ENCODE measurements at places on chromosomes 5 and 9.

DNA sequence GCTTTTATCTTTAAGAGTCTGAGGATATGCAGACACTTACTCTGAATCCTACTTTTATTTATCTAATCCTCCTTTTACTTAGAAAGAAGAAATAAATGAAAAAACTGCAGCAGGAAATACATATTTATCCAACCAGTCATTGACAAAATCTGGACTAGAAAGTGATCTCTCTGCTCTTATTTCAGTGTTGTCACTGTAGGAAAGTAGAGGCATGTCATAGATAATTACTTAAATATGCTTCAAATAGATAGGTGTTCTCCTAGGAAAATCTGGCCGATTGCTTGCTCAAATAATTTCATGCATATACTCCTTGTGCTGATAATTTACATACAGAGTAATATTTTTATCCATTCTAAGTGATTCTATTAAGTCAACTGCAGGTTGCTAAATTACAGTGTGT is 2001.9 kb upstream of the C9orf72 start:
- no peak for DNase-seq

- DNase-seq: no peak
Observed at GRCh38 chr9:134531220-134531970, 110.2 kb upstream of the COL5A1 start.

GRCh38 chr9:72276429-72276828 is 88.6 kb downstream of the ZFAND5 start:
- DNase-seq: no peak

DNA sequence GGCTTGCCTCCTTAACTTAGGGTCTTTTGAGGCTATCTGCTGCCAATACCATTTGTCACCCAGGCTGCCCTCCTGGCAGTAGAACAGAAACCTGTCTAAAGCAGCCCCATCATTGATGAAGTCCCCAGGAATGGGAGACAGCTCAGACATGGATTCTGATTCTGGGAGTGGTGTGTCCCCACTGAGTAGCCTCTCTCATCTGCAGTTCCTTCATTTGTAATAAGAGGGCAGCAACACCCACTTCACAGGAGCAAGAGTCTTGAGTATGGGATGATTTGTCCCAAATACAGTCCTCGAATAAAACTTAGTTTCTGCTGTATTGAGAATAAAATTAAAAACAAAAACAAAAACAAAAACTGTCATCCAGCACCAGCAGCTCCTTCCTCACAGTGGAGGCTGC is 167.6 kb downstream of the ASTN2 start:
- DNase-seq: no peak

GRCh38 chr9:114291886-114292590 is 30.9 kb upstream of the ORM1 start:
- no peak for DNase-seq

DNA sequence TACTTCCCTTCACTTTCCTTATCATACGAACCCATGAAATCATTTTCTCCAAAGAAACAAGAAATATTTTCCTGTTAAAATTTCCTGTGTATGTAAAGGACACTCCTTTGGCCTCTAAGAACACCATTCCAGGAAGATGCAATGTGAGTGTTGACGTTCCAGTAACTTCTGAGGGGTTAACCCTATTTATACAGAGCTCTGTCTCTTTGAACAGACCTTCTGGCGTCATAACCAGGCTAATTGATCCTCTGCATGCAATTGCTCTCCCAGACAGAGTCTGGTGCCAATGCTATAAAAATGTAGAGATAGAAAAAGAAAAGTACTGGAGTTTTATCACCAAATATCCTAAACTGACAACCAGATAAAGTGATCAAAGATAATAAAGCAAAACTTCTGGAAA is 218.5 kb downstream of the TLE1 start:
- DNase-seq: no peak

- no peak for DNase-seq
Observed at GRCh38 chr9:14349447-14350348, 35.8 kb upstream of the NFIB start.

- no peak for DNase-seq
Observed at GRCh38 chr5:8213701-8214240, 344.8 kb downstream of the MTRR start.

DNA sequence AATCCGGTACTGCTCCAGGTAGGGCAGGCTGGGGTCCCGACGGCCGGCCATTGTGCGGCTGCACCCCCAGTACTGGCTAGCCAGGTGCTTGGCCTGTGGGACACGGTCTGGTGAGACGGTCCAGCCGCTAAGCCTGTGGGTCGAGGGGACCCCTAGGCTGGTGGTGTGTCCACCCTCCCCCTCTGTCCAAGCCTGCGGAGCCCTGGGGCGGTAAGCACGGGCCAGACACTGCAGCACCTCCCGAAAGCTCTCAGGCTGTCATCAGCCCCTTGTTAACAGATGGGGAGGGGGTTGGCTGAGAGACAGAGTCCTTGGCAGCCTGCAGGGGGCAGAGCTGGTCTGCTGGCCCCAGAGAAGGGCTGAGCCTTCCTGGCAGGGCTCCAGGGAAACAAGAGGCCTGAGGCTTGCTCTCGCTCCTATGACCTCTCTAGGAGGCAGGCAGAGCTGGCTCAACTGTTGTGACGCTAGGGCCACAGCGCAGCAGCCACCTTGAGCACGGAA is 11.8 kb upstream of the MRNIP start:
- DNase-seq: peak; percentile 22

DNA sequence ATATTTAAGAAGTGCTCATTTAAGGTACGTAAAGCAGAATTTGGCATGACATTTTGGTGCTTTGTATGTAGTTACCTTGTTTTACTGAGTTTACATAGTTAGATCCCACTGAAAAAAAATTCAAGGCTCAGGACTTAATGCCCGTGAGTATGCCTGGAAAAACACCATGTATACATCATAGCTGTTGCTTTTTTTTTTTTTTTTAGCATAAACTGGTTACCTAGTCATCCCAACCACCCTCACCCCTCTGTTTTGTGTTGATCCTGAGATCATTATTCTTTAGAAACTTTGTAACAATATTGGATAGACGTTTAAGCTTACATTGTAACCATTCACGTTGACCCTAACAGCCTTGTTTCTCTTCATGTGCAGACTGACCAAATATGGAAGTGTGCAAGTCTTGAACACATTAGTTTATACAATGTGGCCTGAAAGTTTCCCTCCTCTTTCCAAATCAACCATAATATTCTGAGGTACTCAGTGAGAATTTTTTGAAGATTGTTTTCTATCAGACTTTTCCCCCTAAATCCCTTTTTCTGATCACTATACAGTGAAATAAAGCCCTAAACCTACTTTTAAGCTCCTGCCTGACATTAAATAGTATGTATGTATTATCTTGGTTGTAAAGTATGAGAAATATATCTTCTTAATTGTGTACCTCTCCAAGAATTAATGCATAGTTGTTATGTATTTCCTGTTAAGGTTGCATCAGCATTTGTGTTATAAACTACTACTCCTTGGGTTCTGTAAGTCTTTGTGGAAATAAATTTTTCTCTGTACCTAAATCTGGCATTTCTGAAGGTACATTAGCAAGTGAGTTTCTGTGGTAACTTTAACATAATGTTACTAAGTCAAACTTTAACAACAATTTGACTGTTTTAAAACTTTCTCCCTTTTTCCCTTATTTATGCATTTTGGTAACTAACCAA is 4.4 kb downstream of the RABGAP1 start:
- no peak for DNase-seq

DNA sequence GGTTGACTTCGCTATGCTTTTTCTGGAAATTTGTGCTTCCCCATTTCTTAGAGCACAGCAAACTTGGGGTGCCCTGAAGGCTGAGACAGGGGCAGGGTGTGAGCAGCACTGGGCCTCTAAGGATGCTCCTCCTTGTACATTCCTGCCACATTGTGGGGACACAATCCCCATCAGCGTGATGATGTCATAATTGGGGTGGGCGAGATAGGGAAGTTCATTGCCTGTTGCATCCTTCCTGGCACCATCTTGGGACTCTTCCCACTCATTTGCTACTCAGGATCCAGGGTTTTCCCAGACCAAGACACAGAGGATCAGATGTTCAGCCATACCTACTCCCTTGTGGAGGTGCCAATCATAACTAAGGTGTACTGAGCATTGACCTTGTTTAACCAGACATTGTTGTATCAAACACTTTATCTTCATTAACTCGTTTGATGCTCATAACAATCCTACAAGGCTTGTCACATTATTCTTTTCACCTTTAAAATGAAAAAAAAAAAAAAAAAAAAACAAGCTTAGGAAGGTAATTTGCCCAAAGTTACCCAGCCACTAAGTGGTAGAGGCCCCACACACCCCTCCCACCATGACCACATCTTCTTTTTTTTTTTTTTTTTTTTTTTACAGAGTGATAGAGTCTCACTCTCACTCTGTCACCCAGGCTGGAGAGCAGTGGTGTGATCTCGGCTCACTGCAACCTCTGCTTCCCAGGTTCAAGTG is 87.6 kb downstream of the UGCG start:
- peak; percentile 63 for DNase-seq

GRCh38 chr9:25936031-25936430 is 257.8 kb upstream of the TUSC1 start:
- no peak for DNase-seq

DNA sequence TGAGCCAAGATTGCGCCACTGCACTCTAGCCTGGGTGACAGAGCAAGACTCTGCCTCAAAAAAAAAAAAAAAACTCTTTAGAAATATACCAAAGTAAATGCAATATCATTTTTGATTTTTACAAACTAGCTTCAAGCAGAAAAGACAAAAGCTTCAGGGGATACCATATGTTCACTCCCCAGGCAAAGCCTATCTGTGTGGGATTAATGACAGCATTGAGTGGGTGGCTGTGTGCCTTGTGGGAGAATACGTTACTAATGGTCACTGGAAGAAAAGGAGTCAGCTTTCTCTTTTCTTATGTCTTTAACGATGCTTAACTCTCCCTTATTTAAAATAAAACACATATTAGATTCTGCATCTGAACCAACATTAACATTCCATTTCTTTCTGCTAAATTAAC is 1.9 kb downstream of the PCA3 start:
- DNase-seq: no peak

DNA sequence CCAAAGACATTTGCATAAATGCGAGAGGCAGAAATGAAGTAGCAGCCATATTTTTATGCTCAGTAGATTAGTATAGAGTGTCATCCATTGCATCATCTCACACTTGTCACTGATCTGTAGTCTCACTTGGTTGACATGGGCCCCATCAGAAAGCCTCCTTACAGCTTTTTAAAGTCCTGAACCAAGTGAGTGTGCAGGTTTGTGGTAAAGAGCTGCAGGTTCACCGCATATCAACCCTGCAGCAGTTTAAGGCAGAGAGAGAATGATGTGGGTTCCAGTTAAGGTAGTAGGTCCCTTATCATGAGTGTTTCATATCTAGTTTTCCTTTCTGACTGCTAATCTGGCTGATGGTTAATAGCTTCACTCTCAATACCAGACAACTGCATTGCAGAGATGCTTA is 1080.3 kb downstream of the NR2F1-AS1 start:
- DNase-seq: no peak

GRCh38 chr5:172860520-172861443 is 26.7 kb downstream of the ERGIC1 start:
- DNase-seq: no peak

DNA sequence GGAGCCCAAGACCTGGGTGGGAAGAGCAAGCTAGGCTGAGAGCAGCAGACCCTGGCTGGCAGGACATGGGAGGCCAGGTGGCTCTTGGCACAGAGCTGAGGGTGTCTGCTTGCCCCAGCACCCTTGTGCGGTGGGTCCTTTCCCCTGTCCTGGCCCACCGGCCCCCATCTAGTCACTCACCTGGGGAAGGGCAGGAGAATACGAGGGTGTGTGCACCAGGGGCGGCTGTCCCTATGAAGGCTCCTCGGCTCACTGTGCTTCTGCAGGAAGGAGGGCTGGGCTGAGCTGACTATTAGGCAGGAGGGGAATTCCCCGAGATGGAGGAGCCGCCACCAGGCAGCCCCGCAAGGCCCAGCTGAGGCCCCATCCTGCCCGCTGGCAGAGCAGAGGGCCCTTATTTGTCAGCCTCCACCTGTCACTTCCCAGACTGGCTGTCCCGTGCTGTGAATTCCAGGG is 6.1 kb upstream of the TNIP1 start:
- DNase-seq: peak; percentile 81

DNA sequence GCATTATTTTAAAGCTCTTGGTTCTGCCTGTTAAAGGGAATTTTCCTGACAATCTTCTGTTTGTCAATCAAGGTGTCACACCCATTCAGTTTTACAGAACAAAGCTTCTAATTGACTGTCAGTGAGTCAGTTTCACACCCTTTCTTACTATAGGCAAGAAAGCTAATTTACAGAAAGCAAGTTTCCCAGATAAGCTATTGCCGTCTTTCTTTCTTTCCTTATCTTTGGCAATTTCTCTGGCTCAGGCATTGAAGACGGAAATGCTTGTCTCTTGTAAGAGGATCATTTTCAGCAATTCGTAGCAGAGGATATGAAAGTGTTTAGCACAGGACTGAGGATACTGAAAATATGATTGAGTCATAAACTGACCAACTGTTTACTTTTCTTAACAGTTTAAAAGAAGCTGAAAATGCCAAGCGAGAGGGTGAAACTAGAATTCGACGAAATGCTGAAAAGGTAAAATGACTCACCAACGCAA is 27.0 kb downstream of the SPINK5 start:
- no peak for DNase-seq
